ENCODE measurements at places on chromosomes 2 and 18.

DNA sequence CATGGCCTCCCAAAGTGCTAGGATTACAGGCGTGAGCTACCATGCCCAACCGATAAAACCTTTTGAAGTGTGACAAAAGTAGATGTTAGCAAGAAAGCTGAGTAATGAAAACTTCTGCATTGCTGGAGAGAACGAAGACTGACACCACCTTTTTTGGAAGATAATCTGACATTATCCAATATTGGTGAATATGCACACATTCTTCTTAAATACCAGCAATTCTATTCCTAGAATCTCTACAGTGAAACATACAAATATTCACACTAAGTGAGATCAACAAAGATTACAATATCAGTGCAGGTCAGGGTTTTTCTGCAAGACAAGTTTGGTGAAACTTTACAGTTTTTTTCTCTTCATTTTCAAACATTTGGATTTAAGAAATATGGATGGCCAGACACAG lies 7.8 kb downstream of the PIAS2 start:
- no peak for DNase-seq

DNA sequence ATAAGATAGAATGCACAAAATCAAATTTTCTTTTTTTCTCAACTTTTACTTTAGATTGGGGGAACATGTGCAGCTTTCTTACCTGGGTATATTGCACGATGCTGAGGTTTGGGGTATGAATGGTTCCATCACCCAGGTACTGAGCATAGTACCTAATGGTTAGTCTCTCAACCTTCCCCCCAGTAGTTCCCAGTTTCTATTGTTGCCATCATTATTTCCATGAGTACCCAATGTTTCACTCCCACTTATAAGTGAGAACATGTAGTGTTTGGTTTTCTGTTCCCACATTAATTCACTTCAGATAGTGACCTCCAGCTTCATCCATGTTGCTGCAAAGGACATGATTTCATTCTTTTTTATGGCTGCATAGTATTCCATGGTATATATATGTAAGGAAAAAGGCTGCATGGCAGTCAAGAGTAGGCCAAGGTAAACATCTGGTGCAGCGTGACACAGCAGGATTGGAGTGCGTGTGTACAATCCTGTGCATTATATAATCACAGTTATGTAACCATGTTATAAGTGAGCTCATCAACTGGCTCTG lies 10.5 kb upstream of the C2orf42 start:
- no peak for DNase-seq

DNA sequence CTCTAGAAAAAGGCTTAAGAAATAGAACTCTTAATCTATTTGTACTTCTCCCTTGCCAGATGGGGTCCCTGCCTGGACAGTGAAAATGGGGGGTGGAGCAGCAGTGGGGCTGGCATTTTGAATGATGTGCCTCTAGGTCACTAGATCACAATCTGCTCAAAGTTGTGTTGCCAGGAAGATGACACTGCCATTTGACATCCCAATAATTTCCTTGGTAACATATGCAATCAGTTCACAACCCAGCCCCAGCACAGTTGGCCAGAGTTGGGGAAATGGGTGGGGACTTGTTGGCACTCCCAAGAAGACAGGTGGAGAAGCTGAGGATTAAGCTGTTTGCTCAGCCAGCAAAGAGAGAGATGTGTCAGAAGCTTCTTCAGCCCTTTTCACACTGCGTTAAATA lies 558.3 kb upstream of the KLHL29 start:
- no peak for DNase-seq

DNA sequence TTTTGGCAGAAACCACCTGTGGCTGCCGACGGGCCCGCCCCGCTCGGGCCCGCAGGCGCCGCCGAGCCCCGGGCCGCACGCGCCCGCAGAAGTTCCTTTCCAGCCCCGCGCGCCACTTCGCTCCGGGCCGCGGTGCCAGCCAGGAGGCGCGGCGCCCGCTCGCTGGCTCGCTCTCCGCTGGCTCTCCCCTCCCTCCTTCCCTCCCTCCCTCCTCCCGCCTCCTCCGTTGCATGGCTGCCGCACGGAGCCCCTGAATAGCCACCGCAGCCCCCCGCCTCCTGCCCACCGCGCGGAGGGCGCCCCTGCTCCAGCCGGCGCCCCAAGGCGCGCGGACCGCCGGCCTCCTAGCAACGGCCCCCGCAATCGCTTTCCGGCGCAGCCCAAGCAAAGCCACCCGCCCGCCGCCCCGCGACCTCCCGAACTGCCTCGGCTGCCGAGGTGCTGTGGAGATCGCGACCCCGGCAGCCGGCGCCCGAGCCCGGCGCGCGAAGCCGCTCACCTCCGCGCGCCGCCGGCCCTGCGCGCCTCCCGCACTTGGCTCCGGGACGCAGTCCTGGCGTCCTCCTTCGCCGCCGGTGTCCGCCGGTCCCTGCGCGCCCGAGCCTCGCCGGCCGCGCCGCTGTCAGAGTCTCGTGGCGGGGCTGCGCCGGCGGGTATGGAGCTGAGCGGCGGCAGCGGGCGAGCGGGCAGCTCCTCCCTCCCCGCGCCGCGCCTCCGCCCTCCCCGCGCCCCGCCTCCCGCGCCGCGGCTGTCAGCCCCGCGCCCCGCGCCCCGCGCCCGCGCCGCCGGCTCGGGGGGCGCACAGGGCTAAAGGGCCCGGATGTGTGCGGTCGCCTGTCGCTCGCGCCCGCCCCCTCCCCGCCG lies at the start of gene ZBTB7C:
Gene ZBTB7C (minus strand): TSS at position 657 of the 864 bp plus-strand sequence.
- no peak for DNase-seq

DNA sequence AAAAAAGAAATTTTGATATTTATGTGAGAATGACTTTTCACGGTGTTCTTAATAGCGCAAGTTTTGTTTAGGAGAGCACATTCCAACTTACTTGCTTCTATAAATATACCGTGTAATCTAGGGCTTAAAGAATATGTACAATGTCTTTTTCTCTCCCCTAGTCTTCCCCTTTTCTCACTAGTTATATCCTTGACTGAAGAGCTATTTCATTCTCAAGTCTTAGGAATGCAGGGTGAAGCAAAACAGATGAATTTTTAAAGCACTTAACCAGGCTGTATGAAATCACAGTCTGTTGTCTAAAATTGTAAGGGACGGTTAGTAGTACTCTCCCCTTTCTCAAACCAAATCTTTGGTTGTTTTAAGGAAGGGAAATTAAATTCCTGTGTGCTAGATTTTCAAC lies 29.6 kb upstream of the SLC30A6 start:
- DNase-seq = no peak

DNA sequence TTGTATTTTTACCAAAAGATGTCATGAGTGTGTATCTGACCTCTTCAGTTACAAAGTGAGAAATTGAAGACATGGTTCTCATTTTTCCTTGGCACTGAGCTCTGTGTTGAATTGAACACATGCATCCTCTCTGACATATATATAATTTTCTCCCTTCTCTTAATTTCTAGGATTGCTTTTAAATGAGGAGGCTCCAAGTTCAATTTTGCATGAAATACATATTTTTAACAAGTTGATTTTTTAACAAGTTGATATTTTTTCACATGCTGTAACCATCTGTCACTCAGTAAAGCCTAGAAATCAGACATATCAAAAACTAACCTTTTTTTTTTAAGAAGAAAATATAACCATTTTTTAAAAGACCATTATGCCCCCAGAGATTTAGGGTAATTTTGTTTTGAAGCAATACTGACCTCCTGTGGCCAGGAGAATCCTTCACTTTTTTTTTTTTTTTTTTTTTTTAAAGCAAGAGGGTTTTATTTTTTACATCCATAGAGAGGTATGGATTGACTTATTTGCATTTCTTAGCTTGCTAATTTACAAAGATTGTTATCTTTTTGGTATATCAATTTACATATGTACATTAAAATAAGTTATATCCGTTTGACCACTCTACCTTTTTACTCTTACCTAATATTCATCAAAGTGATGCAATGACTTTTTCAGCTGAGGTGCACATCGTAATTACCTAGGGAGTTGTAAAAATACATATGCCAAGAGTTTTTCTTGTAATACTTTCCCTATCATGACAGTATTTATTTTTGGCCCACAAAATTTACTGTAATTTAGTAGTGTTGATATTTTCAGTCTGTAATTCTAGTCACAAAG lies 161.8 kb downstream of the SOCS6 start:
- no peak for DNase-seq

- DNase-seq = no peak
Observed at GRCh38 chr2:102581911-102582310, 37.4 kb upstream of the SLC9A2 start.
